ENCODE measurements at places on chromosomes 2 and 18.

DNA sequence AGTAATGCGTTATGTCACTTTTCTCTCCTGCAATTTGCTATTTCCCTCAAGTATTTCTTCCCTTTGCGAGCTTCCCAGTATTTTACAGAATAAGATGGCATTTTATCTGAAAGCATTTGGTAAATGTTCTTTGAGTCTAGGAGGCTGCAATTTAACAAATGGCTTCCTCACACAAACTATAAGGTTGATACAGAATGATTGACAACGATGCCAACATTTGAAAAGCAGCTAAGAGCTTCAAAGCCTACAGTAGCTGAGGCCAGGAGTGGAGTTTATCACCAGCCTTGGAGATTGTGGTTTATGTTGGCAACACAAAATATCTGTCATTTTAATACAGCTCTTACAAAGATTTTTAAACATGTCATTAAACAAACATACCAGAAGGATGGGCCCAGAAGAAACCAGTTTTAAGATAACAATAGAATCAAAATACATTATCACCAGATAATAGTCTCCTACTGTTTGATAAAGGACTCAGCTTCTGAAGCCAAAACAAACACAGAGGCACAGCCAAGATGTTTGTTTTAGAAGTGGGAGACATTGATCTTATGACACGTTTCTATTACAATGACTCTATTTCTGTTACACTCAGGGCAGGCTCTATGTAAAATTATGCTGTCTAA is 711.4 kb upstream of the ACVR2A start:
- DNase-seq: no peak

- no peak for DNase-seq
Observed at GRCh38 chr2:144115739-144116291, 404.1 kb downstream of the ZEB2 start.

- DNase-seq: no peak
Observed at GRCh38 chr18:44893045-44893706, 212.5 kb downstream of the SETBP1 start.

DNA sequence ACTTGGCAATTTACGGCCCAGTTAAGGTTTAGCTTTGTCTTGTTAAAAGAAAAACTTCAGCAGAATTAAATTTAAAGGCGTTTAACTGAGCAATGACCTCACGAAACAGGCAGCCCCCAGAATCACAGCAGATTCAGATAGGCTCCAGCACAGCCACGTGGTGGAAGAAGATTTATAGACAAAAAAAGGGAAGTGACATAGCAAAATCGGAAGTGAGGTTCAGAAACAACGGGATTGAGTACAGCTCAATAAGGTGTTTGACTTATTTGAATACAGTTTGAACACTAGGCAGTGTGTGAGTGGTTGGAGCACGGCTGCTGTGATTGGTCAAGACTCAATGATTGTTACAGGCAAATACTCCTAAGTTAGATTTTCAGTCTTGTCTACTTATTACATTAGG is 79.8 kb downstream of the MOGAT1 start:
- no peak for DNase-seq

GRCh38 chr2:113829761-113830160 is 60.1 kb upstream of the ACTR3 start:
- DNase-seq: no peak

- DNase-seq: no peak
Observed at GRCh38 chr2:21924640-21925285, 801.0 kb downstream of the TDRD15 start.

- DNase-seq: no peak
Observed at GRCh38 chr18:834082-834720, 22.2 kb upstream of the YES1 start.

DNA sequence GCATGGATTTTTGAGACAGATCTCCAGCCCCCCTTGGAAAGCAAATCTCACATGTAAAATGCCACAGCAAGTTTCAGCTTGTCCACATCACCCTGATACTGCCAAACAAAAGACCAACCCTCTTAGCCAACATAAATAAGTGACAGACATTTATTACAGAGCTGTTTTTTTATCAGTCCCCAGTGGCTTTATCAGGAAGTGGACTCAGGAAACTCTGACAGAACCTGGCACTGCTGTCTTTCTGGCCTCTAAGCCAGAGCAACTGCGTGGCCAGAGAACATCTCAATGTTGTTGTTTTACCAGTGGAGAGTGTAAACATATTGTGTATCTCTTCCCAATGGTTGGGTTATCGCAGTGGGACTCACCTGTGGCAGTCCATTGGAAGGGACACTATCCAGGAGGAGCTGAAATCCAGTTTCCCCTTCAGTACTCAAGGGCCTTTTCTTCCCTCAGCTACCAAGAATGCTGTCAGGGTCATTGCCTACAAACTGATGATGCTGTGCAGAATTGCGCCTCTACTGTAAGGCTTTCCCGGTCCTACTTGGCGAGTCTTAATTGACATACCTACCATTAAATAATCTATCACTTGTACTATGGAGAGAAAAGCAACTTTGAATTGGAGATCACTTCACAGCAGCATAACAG is 22.0 kb downstream of the SLC14A1 start:
- no peak for DNase-seq

DNA sequence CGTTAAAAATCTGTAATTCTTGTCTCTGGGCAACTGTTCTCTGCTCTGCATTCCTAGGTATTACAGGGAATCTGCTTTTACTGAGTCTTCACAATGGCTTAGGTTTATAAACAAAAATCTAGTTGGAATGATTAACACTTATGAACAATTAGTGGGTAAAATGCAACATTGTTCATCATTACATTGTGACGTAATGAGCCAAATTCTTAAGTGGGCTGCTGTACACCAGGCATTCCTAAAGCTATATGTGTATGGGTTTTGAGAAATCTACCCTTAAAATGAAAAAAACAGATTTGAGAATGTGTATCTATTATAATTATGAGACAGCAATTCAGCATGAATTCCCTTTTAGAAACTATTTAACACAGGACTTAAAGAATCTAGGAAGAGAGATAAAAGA is 41.5 kb upstream of the ERBB4 start:
- no peak for DNase-seq

GRCh38 chr2:19435815-19436214 is 77.4 kb upstream of the OSR1 start:
- DNase-seq: no peak

GRCh38 chr2:133266041-133266925 is 302.0 kb downstream of the NCKAP5 start:
- DNase-seq: peak; percentile 22

GRCh38 chr18:43159086-43159770 is 43.7 kb upstream of the RIT2 start:
- no peak for DNase-seq

DNA sequence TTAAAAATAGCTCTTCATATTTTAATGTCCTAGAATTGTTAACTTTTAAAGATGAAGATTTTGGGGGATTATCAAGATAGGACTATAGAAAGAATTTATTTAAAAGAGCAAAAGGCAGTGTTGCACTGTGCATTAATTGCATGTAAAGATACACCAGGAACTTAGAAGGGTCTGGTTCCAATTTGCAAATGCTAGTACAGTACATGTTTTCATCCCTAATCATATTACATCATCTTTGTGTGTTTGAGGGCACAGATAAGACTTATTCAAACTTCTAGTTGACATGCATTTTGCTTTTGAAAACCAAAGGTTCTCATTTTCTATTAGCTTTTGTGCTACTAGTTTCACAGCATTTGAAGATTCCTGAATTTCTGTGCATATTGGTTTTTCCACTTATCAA is 231.7 kb upstream of the LYPD1 start:
- DNase-seq: no peak

GRCh38 chr2:129888461-129888860 is 91.0 kb upstream of the RAB6C start:
- DNase-seq: no peak

GRCh38 chr2:167127135-167127534 is 238.9 kb downstream of the XIRP2 start:
- no peak for DNase-seq

- DNase-seq: no peak
Observed at GRCh38 chr2:222959358-222959757, 92.6 kb upstream of the KCNE4 start.

GRCh38 chr2:45993476-45993991 is 303.7 kb upstream of the EPAS1 start:
- peak; percentile 72 for DNase-seq

DNA sequence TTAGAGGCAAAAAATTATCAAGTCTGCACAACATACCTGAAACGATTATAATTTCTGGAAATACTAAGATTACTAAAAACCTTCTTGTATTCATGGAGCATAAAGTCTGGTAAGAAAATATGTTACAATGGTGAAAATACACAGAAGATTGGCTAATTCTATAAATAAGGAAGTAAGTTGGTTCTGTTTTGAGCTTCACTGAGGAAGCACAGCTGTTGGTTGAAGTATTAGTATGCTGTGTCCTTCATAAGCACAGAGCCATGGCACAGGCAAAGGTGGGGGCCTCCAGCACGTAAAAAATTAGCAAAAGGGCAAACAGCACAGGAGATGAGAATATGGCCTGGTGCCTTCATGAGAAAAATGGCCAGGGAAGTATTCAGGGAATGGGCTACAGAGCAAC is 40.4 kb upstream of the ANKRD62 start:
- DNase-seq: no peak

DNA sequence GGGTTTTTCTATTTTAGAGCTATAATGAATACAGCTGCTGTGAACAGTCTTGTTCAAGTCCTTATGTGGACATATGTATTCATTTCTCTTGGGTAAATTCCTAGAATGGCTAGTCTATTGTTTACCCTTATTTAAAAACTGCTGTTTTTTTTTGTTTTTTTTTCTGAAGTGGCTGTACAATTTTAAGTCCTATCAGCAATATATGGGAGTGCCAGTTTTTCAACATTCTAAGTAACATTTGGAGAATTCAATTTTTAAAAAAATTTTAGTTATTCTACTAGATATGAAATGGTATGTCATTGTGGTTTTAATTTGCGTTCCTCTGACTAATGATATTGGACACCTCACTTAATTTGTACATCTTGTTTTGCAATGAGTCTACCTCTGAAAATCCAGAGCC is 349.7 kb downstream of the SATB2 start:
- no peak for DNase-seq

GRCh38 chr2:215722986-215723630 is 287.2 kb upstream of the FN1 start:
- DNase-seq: no peak

- no peak for DNase-seq
Observed at GRCh38 chr18:77111951-77112746, 20.4 kb downstream of the MBP start.

- DNase-seq: no peak
Observed at GRCh38 chr2:58770846-58771245, 529.7 kb upstream of the FANCL start.

- peak; percentile 72 for DNase-seq
Observed at GRCh38 chr18:62420151-62420512, 95.0 kb downstream of the TNFRSF11A start.

GRCh38 chr18:10261344-10262276 is 192.8 kb upstream of the APCDD1 start:
- no peak for DNase-seq

DNA sequence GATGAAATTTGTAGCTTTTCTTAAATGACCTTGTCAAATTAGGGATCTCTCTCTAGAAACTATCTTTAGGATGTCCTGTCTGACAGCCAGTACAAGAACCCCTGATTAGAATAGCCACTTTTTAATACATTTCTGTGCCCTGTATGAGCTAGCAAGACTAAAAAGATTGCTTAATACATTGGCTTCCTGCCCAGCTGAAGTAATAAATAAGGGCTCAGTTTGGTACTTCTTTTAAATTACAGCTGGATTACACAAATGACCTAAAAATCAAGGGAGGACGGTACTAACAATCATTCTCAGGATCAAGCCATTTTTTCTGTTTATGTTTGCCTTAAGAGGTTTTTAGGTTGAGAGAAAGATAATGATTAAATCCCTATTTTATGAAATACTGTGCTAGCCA is 11.6 kb upstream of the OLA1 start:
- no peak for DNase-seq

DNA sequence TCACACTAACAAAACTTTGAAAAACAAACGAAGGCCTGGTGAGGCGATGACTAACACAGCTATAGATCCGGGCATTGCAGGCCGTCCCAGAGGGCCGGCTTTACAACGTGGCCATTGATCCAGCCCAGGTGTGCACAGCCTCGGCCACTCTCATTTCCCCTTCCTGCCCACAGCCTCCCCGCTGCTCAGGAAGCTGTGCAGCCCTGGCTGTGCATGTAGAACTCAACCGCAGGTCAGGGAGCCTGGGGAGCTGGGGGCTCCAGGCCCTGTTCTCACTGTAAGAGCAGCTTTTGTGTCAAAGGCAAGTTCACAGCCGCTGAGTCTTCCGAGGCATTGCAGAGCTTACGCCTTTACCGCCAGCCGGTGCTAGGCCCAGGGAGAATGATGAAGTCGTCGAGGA is 87.2 kb downstream of the LONRF2 start:
- DNase-seq: no peak

DNA sequence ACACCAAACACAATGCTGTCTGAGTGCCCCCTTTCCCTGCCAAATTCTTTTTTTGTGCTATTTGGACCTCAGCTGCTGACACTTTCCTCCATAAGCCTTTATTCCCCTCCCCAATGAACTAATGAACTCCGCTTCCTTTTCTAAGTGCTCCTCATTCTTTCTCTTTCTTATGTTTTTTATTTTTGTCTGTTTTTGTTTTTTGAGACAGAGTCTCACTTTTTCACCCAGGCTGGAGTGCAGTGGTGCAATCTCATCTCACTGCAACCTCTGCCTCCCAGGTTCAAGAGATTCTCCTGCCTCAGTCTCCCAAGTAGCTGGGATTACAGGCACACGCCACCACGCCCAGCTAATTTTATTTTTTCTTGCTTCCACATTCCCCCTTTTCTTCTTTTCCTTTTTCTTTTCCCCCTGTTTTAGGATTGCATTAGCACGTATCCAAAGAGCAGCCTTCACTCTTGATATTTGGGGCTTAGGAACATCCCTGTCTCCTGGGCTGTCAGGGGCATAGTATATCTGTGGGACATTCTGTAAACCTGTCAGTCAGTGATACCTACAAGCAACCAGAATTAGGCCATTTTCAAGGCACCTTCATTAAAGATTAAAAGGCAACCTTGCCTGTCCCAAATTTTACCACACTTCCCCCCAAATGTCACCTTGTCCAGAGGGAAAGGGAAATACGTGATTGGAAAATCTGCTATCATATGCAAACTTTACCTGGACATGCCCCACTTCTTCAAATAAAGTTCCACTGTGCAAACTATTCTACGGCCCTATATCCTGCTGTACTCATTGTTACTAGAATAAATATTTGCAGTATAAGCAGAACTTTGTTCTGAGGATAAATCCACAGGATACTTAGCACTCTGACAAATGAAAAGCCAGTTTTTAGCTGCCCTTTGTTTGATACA is 65.1 kb upstream of the ACSL3 start:
- DNase-seq: no peak
